ENCODE measurements at places on chromosomes 11 and 22.
A peak's percentile ranks its signal among the peaks of the same experiment; 100 is the strongest.

- DNase-seq = no peak
Measured at GRCh38 chr11:126534141-126534805, 178.8 kb downstream of the ST3GAL4 start.

DNA sequence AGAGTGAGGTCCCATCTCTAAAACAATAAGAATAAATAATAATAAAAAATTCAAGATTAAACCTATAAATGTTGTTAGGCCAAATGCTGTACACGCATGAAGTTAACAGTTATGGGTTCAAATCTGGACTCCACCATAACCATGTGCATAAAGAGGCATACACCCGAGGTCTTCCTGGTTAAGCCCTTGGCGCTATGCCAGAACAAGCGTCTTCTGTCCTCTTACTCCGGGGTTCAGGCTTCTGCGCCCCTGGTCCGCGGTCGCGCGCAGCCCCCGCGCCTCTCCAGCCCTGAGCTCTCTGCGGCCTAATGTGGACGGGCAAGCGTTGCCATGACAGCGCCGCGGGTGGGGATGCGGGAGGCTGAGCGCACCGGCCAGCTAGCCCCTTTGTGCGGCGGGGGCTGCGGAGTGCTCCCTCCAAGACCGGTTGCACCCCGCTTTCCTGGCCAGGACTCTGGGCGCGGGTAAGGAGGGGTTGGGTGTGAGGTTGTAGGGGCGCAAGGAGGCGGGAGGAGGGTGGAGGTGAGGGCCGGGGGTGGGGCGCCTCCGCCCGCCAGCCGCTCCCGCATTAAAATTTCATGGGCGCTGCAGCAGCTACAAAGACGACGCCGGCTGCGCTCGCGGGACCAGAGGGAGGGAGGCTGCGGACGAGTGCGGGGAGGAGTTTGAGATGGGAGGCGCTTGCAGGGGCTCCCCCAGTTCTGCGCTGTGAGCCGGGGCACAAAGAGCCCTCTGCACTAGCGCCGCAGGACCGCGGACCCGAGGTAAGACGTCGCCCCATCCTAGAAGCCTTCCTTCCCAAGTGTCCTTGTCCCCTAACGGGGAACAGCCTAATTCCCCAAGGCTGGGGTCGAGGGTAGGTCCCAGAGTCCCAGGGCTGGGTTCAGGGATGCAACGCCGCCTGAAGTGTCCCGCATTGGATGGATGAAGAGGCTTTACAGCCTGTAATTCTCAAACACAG is at the start of gene MIAT:
TSS of gene MIAT (plus strand) at position 698 of the 961 bp plus-strand sequence.
- DNase-seq = peak; percentile 52

DNA sequence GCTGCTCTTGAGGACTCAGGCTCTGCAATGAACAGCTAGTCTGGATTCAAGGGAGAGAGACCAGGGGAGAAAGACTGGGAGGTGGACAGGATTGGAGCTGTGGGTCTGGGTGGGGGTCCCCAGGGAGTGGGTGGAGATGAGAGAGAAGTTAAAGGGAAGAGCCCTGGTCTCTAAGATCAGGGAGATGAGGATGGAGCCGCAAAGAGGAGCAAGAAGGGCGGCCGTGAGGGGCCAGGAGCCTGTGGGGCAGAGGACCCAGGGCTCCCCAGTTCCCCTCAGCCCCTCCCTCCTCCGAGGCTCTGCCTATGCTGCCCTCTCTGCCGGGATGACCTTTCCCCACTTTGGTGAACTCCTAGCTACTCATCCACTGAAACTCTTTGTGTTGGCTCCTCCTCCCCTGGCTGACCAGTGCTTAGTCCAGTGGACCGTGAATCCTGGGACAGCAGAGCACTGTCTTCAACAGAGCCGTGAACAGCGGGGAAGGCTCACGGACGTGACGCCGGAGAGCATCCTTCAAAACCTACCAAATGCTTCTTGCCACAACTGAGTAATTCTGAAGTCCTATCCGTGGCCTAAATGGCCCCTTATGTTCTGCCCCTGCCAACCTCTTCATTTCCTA is 16.4 kb upstream of the RFPL3 start:
- DNase-seq = no peak

DNA sequence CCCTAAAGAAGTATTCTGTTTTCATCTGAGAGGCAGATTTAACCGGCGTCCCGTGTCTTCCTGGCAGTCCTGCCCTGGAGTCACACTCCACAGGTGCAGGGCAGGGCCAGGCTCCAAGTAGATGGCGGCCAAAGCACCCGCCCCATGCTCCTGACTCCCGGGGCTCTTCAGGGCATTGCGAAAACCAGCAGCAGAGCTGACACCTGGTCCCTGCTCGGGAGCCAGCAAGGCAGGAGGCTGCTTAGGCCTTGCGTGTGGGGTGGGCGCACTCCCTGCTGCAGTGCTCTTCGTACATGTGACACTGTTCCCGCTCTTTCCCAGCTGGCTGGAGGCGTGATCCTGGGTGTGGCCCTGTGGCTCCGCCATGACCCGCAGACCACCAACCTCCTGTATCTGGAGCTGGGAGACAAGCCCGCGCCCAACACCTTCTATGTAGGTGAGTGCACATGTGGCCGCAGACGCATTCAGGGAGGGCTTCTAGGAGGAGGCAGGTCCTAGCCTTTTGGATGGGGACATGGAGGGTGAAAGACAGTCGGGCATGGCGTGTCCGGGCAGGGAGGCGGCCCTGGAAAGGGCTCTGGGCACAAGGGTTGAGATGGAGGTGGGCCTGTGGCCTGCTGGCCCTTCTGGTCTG is 10.3 kb upstream of the TSSC4 start:
- DNase-seq = peak; percentile 42

DNA sequence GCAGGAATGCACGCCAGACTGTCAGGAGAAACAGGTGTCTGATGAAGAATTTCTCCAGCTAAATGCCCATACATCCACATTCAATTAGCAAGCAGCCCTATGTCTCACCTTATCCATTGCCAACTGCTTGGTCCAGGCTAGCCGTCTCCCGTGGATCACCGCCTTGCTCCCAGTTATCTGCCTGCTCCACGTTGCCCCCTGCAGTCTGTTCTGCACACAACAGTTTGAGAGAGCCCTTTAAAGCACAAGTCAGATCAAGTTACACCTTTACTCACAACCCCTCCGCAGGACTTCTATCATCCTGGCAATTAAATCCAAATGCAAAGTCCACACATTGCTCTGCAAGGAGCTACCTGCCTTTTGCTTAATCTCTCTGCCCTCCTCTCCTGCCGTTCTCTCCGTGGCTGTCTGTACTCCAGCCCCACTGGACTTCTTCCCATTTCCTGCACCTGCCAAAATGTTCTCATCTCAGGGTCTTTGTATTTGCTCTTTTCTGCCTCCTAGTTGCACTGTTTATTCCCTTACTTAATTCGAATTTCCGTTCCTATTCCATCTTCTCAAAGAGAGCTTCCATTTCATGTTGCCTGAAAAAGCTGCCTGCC is 185.3 kb upstream of the LARGE1 start:
- DNase-seq = peak; percentile 43

- no peak for DNase-seq
Measured at GRCh38 chr11:85787168-85787567, 23.8 kb downstream of the SYTL2 start.

GRCh38 chr22:39314251-39314971 is 5.0 kb downstream of the RPL3 start:
- no peak for DNase-seq

DNA sequence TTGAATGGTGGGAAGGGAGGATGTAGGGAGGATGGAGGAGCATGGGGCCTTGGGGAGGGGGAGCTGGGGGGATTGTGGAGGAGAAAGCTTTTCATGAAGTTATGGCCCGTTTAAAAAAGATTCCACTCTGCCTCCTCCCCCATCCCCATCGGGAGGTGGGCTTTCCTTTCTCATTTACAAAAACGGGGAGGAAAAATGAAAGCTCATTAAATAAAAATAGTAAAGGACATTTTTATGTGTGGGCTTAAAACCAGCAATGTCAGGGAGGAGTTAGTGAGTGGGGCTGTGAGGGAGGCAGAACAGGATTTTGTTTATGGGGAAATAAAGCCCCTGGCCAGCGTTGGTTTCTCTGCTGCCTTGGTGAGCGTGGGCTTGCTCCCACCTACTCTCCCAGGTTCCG is 83.2 kb downstream of the ZBTB16 start:
- no peak for DNase-seq

GRCh38 chr11:123392431-123392830 is 37.6 kb upstream of the GRAMD1B start:
- no peak for DNase-seq

DNA sequence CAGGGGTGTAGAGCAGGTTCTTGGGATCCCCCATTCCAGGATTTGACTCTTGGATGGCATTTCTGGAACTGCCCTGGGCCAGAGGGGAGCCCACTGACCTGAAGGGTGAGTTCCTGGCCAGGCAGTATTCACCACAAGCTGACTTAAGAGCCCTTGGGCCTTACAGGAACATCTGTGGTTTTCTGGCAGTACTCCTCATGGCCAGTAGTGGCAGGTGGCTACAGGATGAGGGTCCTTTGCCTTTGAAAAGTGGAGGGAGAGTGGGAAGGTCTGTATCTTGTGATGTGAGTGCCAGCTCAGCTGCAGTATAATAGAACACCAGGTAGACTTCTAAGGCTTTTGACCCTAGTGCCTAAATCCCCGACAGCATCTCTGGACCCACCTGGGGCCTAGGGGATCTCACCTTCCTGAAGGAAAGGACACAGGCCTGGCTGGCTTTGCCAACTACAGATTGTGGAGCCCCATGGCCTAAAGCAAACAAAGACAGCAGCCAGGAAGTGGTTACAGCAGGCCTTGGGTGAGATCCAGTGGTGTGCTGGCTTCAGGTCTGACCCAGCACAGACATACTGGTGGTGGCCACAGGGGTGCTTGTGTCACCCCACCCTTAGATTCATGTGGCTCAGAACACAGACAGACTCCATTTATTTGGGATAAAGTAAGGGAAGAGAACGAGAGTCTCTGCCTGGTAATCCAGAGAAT is 9.0 kb downstream of the OR51S1 start:
- DNase-seq = no peak

DNA sequence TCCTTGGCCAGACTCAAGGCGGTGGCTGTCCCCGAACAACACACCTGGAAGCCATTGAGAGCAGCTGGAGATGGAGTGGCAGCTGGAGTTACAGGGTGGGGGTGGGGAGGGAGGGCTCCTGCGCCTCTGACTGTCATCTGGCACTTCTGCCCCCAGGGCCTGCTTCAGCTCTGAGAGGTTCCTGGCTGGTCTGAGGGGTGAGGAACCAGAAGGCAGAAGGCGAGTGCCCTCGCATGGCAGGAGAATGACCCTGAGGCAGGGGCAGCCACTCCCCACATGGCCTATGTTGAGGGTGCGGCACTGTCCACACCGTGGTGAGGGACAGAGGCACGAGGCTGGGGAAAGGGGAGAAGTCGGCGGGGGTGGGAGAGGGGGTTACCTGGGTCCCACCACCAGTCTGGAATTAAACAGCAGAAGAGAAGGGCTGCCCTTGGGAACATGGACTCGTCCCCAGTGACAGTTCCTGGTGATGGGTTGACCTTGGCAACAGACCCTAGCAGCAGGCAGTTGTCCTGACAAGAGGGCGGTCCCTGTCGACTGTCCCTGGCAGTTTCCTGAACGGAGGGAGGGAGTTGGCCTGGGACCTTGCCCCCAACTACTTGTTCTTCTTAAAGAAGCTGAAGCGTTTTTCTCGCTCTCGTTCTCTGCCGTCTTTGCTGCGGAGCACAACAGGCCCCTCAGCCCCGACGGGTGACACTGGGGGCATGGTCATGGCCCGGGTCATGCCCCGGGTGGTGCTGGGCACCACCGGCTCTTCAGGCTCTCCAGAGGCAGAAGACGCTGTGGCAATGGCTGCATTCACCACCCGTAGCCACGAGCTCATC is 7.8 kb upstream of the RBM4B start:
- DNase-seq = peak; percentile 25

DNA sequence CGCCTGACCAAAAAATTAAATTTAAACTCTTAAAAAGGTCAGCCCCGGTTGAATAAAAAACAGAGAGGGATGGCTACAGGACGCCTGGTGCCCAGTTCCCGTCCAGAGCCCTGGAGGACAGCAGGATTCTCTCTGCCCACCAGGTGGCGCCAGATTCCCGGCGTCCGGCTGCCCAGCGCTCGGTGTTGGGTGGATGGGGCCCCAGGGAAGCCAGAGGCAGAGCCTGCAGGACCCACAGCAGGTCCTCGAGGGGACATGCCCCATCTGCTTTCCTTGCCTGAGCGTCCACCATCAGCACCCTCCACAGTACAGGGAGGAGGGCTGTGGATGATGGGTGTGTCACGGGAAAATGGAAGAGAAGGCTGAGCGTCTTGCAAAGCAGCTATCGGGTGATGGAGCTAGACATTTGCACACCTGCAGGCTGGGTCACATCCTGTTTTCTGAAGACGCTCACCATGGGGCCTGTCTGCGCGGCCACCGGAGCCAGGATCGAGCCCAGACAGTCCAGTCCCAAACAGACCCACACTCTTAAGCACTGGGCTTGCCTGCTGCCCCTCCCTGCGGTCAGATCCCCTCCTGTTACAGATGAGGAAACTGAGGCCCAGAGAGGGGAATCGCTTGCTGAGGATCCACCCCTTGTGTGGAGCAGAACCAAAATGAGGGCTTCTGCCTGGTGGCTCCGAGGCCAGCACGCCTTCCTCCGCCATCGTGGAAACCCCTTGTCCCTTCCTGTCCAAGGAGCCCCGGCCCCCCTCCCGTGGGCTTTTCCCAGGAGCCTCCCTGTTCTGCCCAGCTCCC is 18.5 kb upstream of the CBX7 start:
- DNase-seq = peak; percentile 61

GRCh38 chr11:29159552-29160465 is 857.0 kb downstream of the KCNA4 start:
- DNase-seq = peak; percentile 16

GRCh38 chr11:64245401-64245796 is 1.3 kb downstream of the PPP1R14B start:
- no peak for DNase-seq

- no peak for DNase-seq
Measured at GRCh38 chr11:17397311-17398002, 9.0 kb upstream of the KCNJ11 start.

DNA sequence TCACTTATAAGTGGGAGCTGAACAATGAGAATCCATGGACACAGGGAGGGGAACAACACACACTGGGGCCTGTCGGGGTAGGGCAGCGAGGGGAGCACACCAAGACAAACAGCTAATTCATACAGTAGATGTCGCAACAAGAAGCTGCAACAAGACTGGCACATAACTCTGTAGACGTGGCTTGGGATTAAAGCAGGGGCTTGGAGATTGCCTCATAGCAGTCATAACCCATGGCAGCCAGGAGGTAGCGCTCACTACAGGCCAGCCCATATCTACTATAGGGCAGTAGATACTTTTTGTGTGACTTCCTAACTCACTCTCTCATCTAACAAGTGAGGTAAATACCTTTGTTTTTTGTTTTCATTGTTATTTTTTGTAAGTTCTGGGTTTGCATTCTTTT is 1.7 kb upstream of the OR9G4 start:
- DNase-seq = no peak

- no peak for DNase-seq
Measured at GRCh38 chr11:113773092-113773415, 438 bp downstream of the ZW10 start.
